ENCODE measurements at places on chromosomes 11 and 22.

DNA sequence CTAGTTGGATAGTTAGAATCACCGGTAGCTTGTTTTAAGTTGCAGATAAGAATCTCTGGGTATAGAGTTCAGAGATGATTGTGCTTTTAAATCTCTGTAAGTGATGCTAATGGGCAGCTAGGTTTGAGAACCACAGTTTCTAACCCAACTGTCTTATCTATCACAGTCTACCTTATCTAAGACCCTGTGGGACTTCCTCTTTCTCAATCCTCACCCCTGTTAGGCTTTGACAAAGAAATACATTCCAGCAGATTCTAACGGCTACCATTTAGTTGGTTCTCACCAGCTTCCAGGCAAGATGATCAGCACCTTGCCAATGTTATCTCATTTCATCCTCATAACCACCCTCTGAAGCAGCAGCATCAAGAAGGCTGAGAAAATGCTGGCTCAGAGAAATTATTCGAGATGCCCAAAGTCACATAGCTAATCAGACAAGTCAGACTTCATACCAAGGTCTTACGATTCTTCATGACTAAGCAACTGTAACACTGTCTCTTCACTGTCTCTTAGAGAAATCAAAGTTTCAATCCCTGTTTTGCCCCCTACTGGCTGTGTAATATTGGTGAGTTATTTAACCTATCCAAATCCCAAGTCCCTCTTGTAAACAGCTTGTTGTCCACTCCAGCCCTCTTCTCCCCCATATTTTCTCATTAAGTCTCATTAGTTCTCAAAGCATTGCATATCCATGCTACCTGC, 192.4 kb upstream of the API5 start:
- DNase-seq = no peak

DNA sequence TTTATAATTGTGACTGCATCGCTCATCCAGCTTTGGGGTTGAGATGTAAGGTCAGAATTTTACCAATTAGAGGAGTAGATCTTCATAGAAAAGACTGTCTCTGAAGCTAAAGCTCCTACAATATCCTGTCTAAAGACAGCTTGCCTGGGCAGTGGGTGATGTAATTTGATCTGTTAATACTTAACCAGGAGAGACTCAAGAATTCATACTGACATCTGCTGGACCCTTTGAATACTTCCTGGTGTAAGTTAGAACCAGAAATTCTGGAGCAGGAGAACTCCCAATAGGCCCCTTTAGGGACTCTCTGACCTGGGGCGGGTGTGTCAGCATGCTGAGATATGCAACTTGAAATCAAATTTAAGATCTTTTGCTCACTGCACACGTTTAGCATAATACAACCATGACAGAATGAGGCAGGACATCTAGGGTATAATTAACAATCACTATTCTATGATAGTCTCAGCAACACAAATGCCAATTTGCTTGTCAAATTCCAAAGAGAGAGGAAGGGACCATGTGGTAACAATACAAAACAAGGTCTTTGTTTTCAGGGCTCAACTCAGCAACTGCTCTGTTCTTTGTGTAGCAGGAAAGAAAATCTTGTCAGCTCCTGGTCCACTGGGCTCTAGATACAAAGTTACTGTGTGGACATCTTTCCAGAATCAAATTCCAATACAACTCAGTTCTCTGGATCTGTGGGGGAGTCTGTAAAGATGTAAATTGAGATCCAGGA, 143.9 kb downstream of the INSC start:
- peak; percentile 17 for DNase-seq

DNA sequence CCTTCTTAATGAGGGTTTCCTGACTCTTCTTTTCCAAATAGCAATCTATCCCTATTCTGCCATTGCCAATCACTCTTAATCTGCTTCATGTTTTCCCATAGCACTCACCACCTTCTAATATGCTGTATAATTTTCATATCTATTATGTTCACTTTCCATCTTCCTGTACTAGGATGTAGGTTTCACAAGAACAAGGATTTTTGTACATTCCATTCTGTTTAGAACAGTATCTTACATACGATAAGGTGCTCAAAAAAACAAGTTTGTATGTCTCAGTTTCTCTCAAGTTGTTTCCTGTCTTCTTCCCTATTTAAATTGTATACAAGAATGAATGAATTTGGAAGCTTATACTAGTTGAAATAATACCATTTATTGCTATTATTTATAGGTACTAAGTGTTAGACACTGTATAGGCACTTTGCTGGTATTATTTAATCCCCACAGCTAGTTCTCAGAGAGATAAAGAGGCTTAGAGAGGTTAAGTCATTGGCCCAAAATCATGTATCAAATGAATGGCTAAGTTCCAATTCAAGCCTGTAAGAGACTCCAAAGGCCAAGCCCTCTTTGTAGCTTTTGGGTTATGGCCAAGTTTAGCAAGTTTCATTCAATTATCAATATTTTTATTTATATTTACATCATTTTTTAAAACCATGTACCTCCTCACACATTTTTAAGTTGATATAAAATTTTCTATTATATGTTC, 134.7 kb downstream of the PAX6 start:
- DNase-seq = no peak

DNA sequence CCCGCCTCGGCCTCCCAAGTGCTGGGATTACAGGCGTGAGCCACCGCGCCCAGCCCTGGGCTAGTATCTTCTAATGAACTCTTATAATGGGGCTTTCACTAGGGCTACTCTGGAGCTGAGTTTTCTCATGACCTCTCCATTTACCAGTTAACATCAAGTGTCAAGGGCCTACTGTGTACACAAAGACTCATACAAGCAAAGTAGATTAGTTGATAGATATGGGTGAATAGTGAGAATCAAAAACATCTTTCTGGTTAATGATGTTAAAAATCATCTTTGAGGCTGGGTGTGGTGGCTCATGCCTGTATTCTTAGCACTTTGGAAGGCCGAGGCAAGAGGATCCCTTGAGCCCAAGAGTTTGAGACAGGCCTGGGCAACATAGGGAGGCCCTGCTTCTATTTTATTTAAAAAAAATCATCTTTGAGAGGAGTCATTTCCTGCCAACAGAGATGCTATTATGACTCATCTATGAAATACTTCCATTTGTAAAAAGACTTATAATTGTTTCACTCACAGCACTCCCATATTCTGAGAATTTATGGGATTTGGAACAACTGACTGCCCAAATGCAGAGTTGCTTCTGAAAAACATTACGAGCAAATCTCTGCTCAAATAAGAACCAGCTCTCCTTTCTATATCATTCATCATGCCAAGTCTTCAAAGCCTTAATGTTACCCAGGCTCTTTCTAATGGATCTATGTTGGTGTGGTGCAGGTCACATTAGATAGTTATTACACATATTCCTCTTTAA, 57.0 kb downstream of the GDPD4 start:
- no peak for DNase-seq
